GM12891 (cell line): ENCODE measurements at places on chromosomes 6 and 20.

- no peak for DNase-seq
Measured at GRCh38 chr6:123323452-123324329, 313.1 kb downstream of the TRDN start.

GRCh38 chr20:45959956-45960630 is 11.9 kb downstream of the ZNF335 start:
- no peak for DNase-seq

DNA sequence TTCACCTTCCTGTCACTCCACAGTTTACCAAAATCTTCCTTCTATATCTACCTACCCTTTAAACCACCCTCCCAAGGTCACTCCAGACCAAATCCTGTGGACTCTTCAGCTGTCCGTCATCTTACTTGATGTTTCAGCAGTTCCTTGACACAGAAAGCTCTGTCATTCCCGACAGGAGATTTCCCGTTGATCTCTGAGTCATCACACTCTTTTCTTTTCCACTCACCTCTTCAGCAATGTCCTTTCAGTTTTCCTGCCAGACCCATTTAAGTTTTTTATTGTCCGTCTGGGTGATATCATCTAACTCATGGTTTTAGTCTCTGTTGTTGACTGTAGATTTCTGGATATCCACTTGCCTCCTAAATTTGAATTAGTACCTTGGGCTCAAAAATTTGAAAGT is 69.9 kb upstream of the SCGN start:
- no peak for DNase-seq

- DNase-seq: no peak
Measured at GRCh38 chr6:143205131-143205535, 144.4 kb downstream of the AIG1 start.

DNA sequence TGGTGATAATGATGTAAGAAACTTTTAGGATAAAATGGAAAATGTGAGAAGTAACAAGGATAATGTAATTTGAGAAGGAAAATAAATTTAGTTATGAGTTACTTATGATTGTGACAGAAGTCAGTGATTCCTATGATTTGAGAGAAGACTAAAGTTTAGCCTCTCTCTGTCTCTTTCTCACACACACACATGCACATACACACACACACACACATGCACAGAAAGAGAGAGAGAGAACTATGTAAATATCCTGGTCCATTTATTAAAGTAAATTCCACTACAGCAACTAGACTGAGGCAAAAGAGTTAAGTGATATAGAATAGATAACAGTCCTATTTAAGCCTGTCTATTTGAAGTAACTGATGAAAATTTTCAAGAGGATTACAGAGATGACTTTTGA is 375.2 kb downstream of the CD109 start:
- no peak for DNase-seq
